ENCODE measurements at places on chromosomes 4 and X. TPM values are rescaled to one million over a fixed set of nuclear protein-coding genes. Genes with fewer than 3 reads are reported as not detected.

- DNase-seq, result no peak
These were observed 19.6 kb downstream of the CLCN4 start for GRCh38 chrX:10176121-10177003.

GRCh38 chr4:25760518-25761157 lies 102.2 kb downstream of the SEL1L3 start:
- no peak for DNase-seq

DNA sequence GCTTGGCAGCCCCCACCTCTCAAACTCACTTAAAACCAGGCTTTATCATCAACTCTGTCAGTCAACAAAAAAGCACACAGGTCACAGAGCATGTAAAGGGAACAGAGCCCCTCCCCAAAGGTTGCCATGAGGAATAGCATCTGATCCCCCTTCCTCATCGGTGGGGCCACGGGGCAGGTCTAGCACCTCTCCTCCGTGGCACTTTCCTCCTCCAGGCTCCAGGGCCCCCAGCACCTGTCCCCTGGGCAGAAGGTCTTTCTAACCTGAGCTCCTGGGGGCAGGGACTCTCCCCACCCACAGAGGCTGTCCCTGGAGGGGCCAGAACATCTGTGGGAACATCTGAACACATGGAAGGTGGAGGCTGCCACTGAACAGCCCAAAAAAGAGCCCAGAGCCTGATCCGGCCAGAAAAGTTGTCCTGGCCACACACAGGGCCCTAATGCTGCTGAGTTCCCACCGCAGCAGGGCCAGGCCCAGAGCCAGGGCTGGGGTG lies 65.7 kb downstream of the ZFYVE28 start:
- no peak for DNase-seq

DNA sequence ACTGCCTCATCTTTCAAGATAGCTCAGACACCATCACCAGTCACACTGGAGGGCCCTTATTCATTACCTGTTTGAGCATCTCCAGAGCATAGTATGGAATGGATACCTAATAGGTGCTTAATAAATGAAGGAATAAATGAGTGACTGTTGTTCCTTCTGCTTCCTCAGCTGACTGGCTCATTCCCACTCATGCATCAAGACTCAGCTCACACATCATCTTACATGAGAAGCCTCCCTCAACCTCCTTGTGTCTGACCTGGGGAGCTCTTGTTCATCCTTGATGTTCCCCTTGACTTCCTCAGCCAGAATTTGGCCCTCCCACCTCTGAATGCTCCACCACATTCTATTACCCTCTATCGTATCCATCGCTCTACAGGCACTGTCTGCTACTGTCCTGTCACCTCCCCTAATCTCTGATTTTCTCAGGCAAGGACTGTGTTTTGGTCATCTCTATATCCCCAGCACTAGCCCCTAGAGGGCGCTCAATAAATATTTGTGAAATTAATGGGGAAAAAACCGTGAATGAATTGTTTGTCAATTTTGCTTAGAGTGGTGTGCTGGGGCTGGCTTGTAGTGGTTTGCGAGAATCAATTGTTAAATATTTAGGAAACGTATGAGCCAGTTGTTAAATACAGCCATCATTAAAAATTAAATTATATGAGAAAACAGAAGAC lies 88.3 kb downstream of the NHSL2 start:
- DNase-seq, result peak; percentile 24

DNA sequence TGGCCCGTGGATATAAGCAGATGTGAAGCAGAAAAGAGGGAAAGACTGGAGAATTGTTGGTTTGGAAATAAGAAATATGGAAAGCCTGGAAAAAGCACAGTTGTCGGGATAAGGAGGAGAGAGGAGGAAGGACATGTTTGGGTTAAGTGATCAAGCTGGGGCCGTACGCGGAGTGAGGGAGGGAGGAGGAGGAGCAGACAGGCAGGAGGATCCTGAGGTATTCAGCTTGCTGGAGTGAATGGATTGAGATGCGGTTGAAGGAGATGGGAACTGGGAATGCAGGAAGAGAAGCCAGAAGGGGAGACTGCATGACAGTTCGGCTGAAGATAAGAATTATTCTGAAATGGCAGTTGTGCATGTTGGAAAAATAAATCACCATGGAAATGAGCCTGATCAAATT lies 21.2 kb downstream of the ZFP42 start:
- DNase-seq, result no peak

MAGEB6 gene
- not detected for polyA plus RNA-seq

GRCh38 chr4:3790006-3790561 lies 23.9 kb downstream of the ADRA2C start:
- DNase-seq, result no peak

AGTR2 gene
- not detected for polyA plus RNA-seq

DNA sequence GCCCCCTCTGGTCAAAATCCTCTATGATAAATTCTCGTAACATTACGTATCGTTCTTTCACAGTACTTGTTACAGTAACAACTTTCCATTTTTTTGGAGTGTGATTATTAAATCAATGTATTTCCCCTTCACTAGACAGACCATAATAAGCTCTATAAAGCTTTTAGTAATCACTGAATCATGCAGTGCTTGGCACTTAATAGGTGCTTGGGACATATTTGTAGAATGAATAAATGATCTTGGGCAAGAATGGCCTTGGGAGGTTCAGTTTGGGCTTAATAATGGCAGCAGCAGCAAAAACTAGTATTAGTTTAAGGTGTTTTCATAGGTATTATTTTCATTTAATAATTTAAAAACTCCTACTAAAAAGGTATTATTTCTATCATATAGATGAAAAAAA lies 33.4 kb upstream of the SFRP2 start:
- no peak for DNase-seq

CABS1 gene
- polyA plus RNA-seq, result not detected

TMEM156 gene
- polyA plus RNA-seq, result 212 TPM

CDS1 gene
- 0.07 TPM for polyA plus RNA-seq

GRCh38 chrX:65658229-65658628 lies 9.2 kb upstream of the MSN start:
- DNase-seq, result no peak

CXXC4 gene
- polyA plus RNA-seq, result not detected

DNA sequence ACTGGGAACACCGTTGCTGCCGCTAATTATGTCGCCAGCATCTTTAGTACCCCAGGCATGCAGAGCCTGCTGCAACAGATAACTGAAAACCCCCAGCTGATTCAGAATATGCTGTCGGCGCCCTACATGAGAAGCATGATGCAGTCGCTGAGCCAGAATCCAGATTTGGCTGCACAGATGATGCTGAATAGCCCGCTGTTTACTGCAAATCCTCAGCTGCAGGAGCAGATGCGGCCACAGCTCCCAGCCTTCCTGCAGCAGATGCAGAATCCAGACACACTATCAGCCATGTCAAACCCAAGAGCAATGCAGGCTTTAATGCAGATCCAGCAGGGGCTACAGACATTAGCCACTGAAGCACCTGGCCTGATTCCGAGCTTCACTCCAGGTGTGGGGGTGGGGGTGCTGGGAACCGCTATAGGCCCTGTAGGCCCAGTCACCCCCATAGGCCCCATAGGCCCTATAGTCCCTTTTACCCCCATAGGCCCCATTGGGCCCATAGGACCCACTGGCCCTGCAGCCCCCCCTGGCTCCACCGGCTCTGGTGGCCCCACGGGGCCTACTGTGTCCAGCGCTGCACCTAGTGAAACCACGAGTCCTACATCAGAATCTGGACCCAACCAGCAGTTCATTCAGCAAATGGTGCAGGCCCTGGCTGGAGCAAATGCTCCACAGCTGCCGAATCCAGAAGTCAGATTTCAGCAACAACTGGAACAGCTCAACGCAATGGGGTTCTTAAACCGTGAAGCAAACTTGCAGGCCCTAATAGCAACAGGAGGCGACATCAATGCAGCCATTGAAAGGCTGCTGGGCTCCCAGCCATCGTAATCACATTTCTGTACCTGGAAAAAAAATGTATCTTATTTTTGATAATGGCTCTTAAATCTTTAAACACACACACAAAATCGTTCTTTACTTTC lies 1.8 kb downstream of the UBQLN2 start:
- DNase-seq, result no peak

Measured in naive B cell (primary cell).